Activated CD4-positive, CD25-positive, alpha-beta regulatory T cell treated with anti-CD3 and anti-CD28 coated beads, Interleukin-2, amount 50 U/mL, for 24 hours (primary cell): ENCODE measurements at places on chromosomes 5 and 9.

DNA sequence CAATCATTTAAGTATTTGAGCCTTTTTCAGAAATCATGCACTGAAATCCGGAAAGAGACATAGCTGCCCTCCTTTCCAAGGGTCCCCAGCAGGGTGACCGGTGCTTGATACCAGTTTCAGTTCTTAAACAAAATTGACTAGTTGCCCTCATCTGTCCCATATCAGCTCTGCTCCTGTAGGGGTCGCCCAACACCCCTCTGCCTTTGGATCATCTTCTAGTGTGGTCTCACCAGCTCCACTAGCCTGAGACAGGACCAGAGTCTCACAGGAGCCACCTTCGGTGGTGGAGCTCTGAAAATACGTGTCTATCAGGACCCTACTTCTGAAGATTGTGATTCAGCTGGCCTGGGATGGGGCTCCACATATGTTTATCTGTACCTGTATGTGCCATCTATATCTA, 428.2 kb downstream of the ENC1 start:
- no peak for ATAC-seq

GRCh38 chr5:175104677-175105076, 339.3 kb downstream of the DRD1 start:
- ATAC-seq = no peak

DNA sequence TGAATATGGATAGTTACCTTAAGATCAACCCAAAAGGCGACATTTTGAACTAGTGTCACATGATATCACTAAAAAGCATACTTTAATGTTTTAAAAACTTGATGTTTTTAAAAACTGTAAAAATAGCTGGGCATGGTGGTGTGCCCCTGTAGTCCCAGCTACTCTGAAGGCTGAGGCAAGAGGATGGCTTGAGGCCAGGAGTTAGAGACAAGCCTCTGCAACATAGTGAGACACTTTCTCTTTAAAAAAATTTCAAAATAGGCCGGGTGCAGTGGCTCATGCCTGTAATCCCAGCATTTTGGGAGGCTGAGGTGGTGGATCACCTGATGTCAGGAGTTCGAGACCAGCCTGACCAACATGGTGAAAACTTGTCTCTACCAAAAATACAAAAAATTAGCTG, 129.5 kb downstream of the NPR3 start:
- no peak for ATAC-seq

DNA sequence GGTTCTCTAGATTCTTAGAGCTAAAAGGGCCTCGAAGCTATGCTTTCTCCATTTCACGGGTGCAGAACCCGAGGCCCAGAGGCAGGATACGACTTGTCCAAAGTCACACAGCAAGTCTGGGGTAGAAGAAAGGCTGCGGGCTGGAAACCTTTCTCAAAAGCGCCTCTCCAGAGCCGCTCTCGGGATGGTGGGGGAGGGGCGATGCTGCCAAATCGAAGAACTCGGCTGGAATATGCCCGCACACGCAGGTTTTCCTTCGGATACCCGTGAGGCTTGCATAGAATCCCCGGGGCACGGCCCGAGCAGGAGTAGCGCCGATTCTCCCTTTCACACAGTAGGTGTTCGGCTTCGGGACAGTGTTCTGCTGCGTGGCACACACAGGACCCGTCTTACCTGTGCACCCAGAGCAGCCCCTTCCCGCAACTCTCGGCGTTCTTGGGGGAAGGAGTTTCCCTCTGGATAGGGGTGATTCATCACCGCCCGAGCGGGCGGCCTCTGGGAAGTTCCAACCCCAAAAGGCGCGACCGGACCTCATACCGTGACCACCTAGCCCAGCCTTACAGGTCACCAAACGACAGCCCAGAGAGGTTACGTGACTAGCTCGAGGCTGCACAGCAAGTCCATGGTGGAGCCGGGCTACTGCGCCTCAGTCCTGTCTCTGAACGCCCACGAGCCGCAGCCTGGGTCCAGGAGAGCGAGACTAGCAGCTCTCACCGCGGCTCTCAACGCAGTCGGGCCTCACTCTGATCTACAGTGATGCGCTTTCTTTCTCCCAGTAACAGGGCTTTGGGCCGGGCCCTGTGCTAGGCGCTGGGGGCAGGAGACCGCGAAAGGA, 4.1 kb downstream of the PAX5 start:
- ATAC-seq = no peak

DNA sequence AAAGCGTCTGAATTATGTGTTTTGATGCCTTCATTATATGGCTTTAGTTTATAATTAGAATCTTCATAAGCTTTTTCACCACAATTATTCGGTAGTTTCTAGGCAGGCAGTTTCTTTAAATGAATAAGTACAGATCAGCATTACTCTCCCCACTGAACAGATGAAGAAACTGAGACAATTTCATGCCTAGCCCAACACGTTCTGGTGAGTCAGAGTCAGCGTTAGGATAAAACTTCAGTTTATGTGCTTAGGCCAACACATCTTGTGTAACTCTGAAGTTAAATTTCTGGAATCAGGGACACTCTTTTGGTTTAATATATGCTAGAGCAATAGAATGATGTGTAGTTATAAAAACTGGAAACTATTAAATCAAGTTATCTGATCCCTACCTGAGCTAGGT, 186.7 kb upstream of the ELL2 start:
- no peak for ATAC-seq

- ATAC-seq = no peak
These were observed 37.3 kb upstream of the MAMDC2 start for GRCh38 chr9:70006306-70006705.

- no peak for ATAC-seq
These were observed 4.6 kb downstream of the SLC6A18 start for GRCh38 chr5:1229822-1230221.

- ATAC-seq = no peak
These were observed 24.5 kb upstream of the SARDH start for GRCh38 chr9:133762488-133763271.

DNA sequence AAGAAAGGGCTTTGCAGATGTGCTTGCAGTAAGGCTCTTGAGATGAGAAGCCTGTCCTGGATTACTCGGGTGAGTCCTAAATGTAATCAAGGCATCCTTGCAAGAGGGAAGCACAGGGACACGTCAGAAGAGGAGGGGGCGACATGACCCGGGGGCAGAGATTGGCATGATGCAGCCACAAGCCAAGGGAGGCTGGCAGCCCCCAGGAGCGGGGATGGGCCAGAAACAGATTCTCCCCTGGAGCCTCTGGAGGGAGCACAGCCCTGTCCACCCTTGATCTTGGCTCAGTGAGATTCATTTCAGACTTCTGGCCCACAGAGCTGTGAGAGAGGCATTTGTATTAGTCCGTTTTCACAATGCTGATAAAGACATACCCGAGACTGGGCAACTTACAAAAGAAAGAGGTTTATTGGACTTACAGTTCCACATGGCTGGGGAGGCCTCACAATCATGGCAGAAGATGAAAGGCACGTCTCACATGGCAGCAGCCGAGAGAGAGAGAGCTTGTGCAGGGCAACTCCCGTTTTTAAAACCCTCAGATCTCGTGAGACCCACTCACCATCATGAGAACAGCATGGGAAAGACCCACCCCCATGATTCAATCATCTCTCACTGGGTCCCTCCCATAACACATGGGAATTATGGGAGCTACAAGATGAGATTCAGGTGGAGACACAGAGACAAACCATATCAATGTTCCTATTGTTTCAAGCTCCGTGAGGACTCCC, 76.1 kb downstream of the ADAMTS2 start:
- no peak for ATAC-seq

GRCh38 chr9:133643978-133644760, 8.0 kb downstream of the DBH start:
- no peak for ATAC-seq

DNA sequence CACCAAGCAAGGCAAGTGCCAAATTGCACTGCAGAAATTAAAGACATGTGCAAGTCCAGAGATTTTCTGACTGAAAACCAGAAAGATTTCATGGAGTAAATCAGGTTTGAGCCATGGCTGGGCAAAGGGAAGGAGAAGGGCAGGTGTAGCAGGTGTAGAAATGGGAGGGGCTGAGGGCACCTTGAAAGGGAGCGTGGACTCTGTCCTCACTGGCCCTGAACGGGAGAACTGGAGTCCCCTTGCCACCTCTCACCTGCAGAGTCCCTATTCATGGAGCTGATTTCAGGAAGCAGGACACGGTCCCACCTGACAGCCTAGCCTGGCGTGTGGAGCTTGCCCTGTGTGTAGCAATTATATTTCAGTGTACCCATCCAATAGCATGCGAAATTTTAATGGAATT, 46.3 kb downstream of the UBE2QL1 start:
- ATAC-seq = no peak
